Keratinocyte (primary cell): ENCODE measurements at places on chromosomes 5 and 9. TPM values are rescaled to one million over a fixed set of nuclear protein-coding genes. Genes with fewer than 3 reads are reported as not detected.

GRCh38 chr5:135641734-135642487 is 63.1 kb upstream of the CXCL14 start:
- no peaks in the 10 kb centered on the region for H3K27me3 ChIP-seq
- H3K36me3 ChIP-seq: no peaks in the 10 kb centered on the region
- no peak for DNase-seq
- no peak overlapping the region for H3K4me3 ChIP-seq
- H3K4me1 ChIP-seq: peaks cover 11% of the 10 kb centered on the region
- H3K27ac ChIP-seq: no peak overlapping the region

Gene NOL8
- polyA plus RNA-seq: 18.8 to 28.9 TPM (median 20.2 TPM) in 3 replicates

DNA sequence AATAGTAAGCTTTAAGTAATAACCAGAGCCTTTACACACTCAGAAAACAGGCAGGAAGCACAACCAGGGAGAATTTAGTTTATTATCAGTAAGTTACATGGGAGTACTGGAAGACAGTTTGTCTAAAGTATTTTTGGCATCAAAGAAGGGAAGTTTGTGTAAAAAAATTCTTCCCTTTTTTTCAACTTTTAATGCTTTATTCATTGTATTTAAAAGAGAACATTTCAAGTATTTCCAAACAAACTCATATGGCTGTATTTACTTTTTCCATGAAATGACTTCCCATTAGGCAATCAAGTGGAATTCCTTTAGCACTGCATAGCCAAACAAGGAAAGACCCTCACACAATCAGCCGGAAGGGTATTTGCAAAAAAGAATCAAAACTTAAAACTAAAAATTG is 26.7 kb downstream of the RNF145 start:
- no peak for DNase-seq
- H3K4me1 ChIP-seq: peaks cover 65% of the 10 kb centered on the region
- no peak overlapping the region for H3K4me3 ChIP-seq
- H3K36me3 ChIP-seq: peaks cover 13% of the 10 kb centered on the region
- H3K27ac ChIP-seq: peak overlapping the region; percentile 65

GRCh38 chr5:110852053-110852452 is 113.2 kb downstream of the SLC25A46 start:
- H3K36me3 ChIP-seq: no peaks in the 10 kb centered on the region
- H3K4me3 ChIP-seq: no peak overlapping the region
- H3K27me3 ChIP-seq: no peaks in the 10 kb centered on the region
- DNase-seq: no peak

DNA sequence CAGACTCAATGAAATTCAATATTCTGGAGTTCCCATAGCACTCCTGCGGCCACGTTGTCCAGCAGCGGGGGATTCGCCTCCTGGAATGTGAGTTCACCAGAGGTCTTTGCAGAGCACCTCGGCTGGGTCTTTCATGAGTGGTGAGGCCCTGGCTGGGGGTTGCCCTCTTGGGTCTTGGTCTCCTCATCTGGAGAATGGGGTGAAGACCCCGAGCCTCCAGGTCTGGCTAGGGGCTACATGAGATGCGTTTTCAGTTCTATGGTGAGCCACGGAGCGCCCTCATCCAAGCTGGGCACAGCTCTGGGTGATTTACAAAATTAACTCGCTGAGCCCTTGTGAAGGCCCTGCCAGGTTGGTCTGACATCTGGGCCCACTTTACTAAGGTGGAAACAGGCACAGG is 37.5 kb upstream of the RXRA start:
- H3K36me3 ChIP-seq: no peaks in the 10 kb centered on the region
- no peak overlapping the region for H3K27ac ChIP-seq
- H3K4me3 ChIP-seq: no peak overlapping the region
- no peak for DNase-seq
- H3K27me3 ChIP-seq: peaks cover 32% of the 10 kb centered on the region
- H3K4me1 ChIP-seq: no peaks in the 10 kb centered on the region

DNA sequence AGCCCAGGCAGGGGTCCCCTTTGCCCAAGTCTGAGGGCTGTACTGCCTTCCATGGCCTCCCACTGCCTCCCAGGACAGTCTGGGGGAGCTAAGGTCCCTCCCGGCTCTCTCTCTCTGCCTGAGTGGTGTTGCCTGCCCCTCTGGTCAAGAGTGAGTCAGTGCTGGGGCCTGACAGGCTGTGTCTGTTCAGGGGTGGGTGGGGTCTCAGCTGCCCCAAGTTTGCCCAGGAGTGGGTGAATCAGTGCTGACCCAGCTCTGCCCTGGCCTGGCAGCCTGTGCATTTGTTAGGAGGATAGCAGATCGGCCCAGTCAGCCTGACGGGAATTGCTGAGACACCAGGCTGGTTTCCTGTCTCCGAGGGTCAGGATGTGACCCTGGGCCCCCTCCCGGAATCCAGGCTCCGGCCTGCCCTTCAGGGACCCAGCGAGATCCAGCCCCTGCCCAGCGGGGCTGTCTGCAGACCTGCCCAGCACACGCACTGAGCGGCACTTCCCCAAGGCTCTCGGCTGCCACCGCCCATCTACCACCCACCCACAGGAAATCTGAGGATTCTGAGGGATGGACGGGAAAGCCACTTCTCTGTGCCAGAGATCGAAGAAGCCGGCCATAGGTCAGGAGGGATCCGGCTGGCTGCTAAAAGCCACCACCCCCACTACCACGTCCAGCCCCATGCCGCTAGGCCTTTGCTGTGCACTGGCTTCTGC is 15.9 kb downstream of the ENG start:
- no peak for DNase-seq
- H3K4me3 ChIP-seq: no peak overlapping the region
- H3K4me1 ChIP-seq: no peaks in the 10 kb centered on the region
- H3K27ac ChIP-seq: no peak overlapping the region
- no peaks in the 10 kb centered on the region for H3K36me3 ChIP-seq
- H3K27me3 ChIP-seq: peaks cover 3% of the 10 kb centered on the region

Gene FIBCD1
- 0.79 to 1.3 TPM (median 0.94 TPM) in 3 replicates for polyA plus RNA-seq

GRCh38 chr5:39670391-39670790 is 245.6 kb upstream of the DAB2 start:
- no peak overlapping the region for H3K4me3 ChIP-seq
- H3K27me3 ChIP-seq: no peaks in the 10 kb centered on the region
- H3K27ac ChIP-seq: no peak overlapping the region
- no peaks in the 10 kb centered on the region for H3K36me3 ChIP-seq

Gene CWC27
- polyA plus RNA-seq: 16.6 to 31.8 TPM (median 20.5 TPM) in 3 replicates

- no peak overlapping the region for H3K4me3 ChIP-seq
- H3K36me3 ChIP-seq: peaks cover 17% of the 10 kb centered on the region
- H3K4me1 ChIP-seq: no peaks in the 10 kb centered on the region
- H3K27me3 ChIP-seq: no peaks in the 10 kb centered on the region
- no peak for DNase-seq
Measured at GRCh38 chr9:130110596-130111021, 56.9 kb downstream of the GPR107 start.

Gene DND1
- polyA plus RNA-seq: 0.22 to 0.48 TPM (median 0.23 TPM) in 3 replicates

Gene AHRR
- polyA plus RNA-seq: 0.23 to 0.51 TPM (median 0.24 TPM) in 3 replicates

DNA sequence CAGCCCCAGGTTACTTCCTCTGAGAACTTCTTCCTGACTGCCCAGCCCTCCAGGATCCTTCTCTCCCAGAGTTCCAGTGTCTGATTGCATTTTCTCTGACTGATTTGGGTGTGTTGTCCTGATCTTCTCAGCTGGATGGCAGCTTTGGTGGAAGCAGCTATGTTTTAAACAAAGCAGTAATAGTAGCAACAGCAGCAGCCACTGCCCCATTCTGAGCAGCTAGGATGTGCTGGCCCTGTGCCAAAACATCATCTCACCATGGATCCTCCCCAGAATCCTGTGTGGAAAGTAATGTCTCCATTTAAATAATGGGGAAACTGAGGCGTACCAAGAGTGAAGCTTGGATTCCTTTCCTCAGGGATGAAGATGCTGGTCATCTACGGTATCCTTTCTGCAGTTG is 46.4 kb upstream of the PSD2 start:
- no peak for DNase-seq
- H3K4me1 ChIP-seq: peaks cover 22% of the 10 kb centered on the region
- peaks cover 67% of the 10 kb centered on the region for H3K27me3 ChIP-seq
- H3K4me3 ChIP-seq: no peak overlapping the region
- no peak overlapping the region for H3K27ac ChIP-seq

Gene NIPAL4
- 8.2 to 12.6 TPM (median 10.3 TPM) in 3 replicates for polyA plus RNA-seq

DNA sequence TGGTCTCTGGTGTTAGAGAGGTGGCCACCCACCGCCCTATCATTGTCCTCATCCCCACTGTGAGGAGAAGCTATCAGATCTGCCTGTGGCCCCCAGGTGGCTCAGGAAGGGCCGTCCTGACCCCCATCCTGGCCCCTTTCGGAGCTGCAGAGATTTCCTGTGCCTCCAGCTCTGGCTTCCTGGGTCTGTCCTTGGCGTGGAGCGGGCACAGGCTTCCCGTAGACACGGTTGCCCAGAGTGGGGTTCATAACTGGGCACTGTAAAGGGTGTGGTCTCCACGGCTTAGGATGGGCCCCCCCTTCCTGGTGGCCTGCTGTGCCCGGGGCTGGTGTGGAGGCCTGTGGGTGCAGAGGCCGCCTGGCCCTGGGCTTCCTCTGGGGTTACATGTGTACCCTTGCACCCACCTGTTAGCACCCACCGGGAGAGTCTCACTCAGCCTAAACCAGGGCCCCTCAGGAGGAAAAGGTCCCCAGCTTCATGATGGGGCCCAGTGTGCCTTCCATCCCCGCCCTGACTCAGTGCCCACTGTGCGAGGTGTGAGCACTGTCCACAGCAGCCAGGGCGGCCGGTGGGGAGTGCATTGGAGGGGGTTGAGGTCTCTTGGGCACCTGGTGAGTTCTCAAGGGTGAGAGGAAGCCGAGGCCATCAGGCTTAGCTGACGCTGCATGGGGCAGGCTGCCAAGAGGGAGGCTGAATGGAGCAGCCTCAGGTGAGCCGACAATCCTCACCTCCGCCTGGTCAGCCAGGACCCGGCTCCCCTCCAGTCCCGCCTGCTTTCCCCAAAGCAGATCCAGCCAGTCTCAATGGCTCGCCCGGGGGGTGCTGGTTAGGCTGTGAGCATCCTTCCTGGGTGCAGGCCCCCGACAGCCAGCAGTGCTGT is 15.3 kb upstream of the AJM1 start:
- no peak overlapping the region for H3K4me3 ChIP-seq
- DNase-seq: no peak
- H3K36me3 ChIP-seq: peaks cover 38% of the 10 kb centered on the region

Gene ZNF608
- 0.87 to 1.6 TPM (median 1.1 TPM) in 3 replicates for polyA plus RNA-seq

- H3K4me1 ChIP-seq: no peaks in the 10 kb centered on the region
- no peak for DNase-seq
- H3K36me3 ChIP-seq: no peaks in the 10 kb centered on the region
- no peak overlapping the region for H3K4me3 ChIP-seq
Measured at GRCh38 chr9:131334629-131335367, 45.3 kb downstream of the PLPP7 start.

DNA sequence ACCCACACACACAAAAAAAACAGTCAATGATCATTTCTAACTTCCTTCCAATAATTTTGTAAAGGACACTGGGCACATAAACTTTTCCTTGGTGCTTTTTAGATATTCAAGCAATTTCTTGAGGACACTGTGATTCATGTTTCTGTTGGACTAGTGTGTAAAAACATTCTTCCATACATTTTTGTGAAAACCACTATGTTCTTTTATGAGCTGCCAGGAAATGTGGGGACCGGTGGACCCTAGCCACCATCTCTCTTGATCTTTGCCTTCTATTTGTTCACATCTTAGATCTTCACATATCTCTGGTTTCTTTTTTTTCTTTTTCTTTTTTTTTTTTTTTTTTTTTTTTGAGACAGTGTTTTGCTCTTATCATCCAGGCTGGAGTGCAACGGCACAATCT is 287.4 kb downstream of the GLIS3 start:
- H3K27ac ChIP-seq: no peak overlapping the region
- no peak overlapping the region for H3K4me3 ChIP-seq
- no peaks in the 10 kb centered on the region for H3K27me3 ChIP-seq
- no peaks in the 10 kb centered on the region for H3K4me1 ChIP-seq

GRCh38 chr5:138752341-138752950 is 779 bp upstream of the CTNNA1 start:
- no peak for DNase-seq
- H3K27me3 ChIP-seq: no peaks in the 10 kb centered on the region
- H3K27ac ChIP-seq: peak overlapping the region; percentile 93
- peaks cover 20% of the 10 kb centered on the region for H3K4me1 ChIP-seq
- H3K36me3 ChIP-seq: peaks cover 9% of the 10 kb centered on the region

Gene C5
- 0.49 to 0.76 TPM (median 0.70 TPM) in 3 replicates for polyA plus RNA-seq

DNA sequence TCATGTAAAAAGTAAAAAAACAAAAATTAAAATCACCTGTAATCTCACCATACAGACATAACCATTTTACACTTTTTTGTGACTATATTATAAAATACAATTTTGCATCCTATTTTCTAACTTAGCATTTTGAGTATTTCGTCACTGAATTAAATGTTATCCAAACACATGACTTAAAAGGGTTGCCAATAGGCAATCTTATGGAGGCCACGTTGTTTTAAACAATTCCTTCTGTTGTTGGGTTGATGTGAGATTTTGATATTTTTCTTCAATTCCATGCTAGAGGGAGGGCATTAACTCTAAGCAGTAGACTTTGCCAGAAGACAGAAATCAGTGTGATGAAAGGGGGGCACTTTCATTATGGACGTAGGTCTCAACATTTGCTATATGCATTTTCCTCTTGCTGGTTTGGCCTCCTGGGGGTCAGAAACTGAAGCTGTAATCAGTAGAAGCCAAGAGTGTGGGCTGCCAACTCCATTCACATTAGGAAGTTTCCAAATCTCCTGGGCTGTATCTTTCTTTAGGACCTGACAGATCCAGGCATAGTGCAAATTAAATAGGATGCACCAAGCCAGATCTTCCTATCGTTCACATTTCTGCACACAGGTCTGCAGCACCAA is 614.2 kb upstream of the CLINT1 start:
- no peaks in the 10 kb centered on the region for H3K27me3 ChIP-seq
- no peak overlapping the region for H3K4me3 ChIP-seq
- no peaks in the 10 kb centered on the region for H3K4me1 ChIP-seq
- DNase-seq: no peak
- no peak overlapping the region for H3K27ac ChIP-seq
- no peaks in the 10 kb centered on the region for H3K36me3 ChIP-seq

GRCh38 chr9:16527573-16527972 is 342.9 kb downstream of the BNC2 start:
- peaks cover 27% of the 10 kb centered on the region for H3K4me1 ChIP-seq
- no peak overlapping the region for H3K27ac ChIP-seq
- no peak overlapping the region for H3K4me3 ChIP-seq

Gene PCDHGA10
- 1.3 to 1.8 TPM (median 1.6 TPM) in 3 replicates for polyA plus RNA-seq

DNA sequence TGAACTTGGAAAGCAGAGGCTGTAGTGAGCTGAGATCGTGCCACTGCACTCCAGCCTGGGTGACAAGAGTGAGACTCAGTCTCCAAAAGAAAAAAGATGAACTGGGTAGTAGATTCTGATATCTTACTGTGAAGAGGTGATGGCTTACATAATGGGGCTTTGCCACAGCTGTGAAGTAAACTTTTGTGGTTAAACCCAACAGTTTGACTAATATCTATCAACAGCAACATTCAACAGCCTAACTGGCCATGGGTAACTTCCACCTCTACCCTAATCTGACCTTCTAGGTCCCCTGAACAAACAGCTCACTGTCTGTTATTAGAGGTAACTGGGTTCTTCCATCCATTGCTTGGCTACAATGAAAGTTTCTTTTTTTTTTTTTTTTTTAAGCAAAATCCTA is 52.1 kb downstream of the TLE1 start:
- H3K4me3 ChIP-seq: no peak overlapping the region
- peaks cover 7% of the 10 kb centered on the region for H3K36me3 ChIP-seq
- H3K27me3 ChIP-seq: no peaks in the 10 kb centered on the region
- H3K27ac ChIP-seq: no peak overlapping the region
- no peak for DNase-seq
- H3K4me1 ChIP-seq: no peaks in the 10 kb centered on the region
